ENCODE measurements at places on chromosomes 16 and 17.

DNA sequence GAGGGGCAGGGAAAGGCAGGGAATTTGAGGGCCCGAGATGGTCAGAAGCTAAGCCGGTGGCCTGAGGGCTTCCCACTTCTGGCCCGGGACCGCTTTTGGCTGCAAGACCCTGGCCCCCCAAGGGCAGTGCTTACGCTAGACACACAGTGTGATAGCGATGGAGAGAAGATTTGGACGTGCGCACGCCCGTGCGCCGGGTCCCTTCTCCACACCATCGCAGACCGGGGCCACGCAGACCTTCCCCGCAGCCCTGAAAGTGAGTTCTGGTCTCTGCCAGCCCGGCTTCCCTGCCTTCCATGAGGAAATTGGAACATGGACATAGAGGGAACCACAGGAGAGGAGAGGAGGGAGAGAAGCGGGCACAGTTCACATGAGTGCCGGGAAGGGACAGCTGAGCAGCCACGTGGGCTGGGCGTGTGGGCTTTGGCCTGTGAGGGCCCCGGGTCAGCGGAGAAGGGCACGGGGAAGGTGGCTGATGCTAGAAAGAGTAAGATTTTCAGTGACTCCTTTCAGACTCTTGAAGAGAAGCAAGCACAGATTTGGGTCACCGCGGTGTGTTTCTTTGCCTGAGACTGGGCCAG, 23.8 kb downstream of the ZFPM1 start:
- no peak for DNase-seq

- no peak for DNase-seq
These were observed 1.6 kb upstream of the GAST start for GRCh38 chr17:41710472-41711090.

- DNase-seq = no peak
These were observed 18.0 kb upstream of the ASGR2 start for GRCh38 chr17:7132511-7133094.

GRCh38 chr17:10311131-10311530, 61.7 kb downstream of the MYH13 start:
- DNase-seq = no peak

GRCh38 chr16:72434159-72434558, 262.2 kb upstream of the PMFBP1 start:
- no peak for DNase-seq
